ENCODE measurements at places on chromosomes 1 and 21. TPM values are rescaled to one million over a fixed set of nuclear protein-coding genes. Genes with fewer than 3 reads are reported as not detected.

- DNase-seq, result no peak
These were observed 24.6 kb downstream of the CLSPN start for GRCh38 chr1:35745124-35745730.

DNA sequence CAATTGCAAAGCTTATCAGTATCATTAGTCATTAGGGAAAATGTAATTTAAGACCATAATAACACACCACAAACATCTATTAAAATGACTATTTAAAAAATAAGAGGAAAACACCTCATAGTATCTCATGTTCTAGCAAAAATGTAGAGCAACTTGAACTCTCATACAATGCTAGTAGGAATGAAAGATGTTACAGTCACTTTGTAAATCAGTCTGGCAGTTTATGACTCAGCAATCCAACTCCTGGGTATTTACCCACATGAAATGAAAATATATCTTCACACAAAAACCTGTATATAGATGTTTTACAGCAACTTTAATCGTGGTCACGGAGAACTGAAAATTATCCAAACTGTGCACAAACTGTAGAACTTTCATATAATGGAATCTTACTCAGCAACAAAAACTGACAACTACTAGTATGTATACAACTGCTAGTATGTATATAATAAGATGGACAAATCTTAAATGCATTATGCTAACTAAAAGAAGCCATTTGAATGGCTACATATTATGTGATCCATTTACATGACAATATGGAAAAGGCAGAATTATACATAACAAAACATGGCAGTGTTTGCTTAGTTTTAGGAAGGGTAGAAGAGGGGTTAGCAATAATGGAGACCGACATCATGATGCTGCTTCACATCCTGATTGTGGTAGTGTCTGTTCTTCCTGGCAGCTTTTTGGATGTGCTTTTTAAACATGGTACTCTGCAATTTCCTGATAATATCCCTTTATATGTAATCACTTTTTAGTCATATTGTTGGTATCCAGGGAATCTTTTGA is 267.0 kb downstream of the KCTD3 start:
- no peak for DNase-seq

GRCh38 chr1:72281144-72281543 is 1.2 kb downstream of the NEGR1 start:
- no peak for DNase-seq

GRCh38 chr21:25640943-25641292 is 1.9 kb downstream of the JAM2 start:
- DNase-seq, result no peak

GRCh38 chr21:14454016-14455009 is 71.4 kb upstream of the HSPA13 start:
- DNase-seq, result no peak

- no peak for DNase-seq
These were observed 5.8 kb downstream of the PTGER3 start for GRCh38 chr1:71041806-71042205.

DNA sequence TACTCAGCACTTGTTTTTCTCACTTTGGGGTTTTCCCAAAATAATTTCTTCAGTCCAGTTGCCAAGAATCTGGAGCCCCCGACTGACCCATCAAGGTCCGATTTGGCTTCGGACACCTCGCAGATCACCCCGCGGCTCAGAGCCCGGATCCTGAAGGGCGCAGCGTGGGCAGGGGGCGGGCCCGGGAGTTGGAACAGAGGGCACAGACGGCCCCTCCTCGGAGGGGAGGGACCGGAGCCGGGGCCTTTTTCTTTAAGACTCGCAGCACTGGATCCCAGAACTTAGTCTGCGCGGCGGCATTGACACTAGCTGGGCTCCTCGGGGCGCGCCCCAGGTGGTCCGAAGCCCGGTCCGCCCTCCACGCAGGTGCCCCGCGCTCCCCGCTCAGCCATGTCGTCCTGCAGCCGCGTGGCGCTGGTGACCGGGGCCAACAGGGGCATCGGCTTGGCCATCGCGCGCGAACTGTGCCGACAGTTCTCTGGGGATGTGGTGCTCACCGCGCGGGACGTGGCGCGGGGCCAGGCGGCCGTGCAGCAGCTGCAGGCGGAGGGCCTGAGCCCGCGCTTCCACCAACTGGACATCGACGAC is at the start of gene CBR3:
TSS of gene CBR3 (plus strand) at position 277 of the 588 bp plus-strand sequence. CDS start at position 391, 114 bp downstream.
- DNase-seq, result peak; percentile 43

DNA sequence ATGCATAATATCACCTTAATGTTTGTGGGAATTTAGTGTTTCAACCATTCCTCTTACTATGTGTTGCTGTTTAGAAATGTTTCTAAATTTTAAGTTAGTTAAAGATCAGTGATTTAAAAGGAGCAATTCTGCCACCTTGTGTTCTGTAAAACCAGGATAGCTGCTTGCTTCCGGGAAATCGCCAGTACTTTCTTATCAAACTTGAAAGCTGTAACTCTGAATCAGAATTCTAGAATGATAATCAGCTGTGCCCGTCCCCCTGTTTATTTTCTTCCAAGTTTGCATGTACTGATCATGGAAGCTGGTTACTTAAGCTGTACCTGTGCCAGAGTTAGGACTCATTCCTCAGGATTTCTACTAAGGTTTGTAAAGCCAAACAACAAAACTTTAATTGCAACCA is 656.4 kb downstream of the LTN1 start:
- no peak for DNase-seq

GRCh38 chr21:43269440-43269839 is 100.6 kb downstream of the CRYAA start:
- DNase-seq, result no peak

- no peak for DNase-seq
These were observed 91.8 kb downstream of the FOXD2 start for GRCh38 chr1:47529520-47530098.

GRCh38 chr1:231318568-231318967 is 19.1 kb downstream of the EXOC8 start:
- no peak for DNase-seq

DNA sequence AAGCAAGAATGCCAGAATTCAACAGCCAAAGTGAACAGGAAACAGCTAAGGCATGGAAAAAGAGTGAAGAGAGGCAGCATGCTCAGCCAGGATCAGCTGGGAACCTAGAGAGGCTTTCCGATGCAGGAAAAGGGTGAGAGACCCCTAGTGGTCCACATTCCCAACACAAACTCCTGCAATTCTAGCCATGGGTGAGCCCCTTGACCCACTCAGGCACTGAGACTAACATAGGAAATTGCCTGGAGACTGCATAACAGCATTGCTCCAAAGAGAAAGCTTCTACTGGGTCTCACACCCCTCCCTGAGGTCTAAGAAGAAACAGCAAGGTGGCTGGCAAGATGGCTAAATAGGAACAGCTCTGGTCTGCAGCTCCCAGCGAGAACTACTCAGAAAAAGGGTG is 123.2 kb downstream of the LHX8 start:
- no peak for DNase-seq

- DNase-seq, result no peak
These were observed 15.9 kb downstream of the PALMD start for GRCh38 chr1:99661780-99662179.

DNA sequence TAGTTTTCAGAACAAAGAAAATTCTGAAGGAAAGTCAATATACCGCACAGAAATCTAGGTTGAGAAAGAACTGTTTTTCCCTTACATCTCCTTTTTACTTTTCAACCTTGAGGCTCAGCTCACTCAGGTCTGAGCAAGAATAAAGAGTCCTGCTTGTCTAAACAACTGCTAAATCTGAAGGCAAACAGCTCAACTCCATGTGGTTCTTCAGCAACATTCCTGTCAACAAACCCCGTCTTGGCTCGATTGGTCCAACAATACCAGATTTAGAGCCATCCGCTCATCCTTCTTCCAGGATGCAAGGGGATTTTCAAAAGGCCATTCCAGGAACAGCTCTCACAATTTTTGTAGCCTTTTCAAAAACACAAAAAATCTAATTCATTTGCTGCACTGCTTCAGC is 119.8 kb downstream of the HLCS start:
- DNase-seq, result no peak

- no peak for DNase-seq
These were observed 11.2 kb upstream of the HMGCS2 start for GRCh38 chr1:119779869-119780356.

DNA sequence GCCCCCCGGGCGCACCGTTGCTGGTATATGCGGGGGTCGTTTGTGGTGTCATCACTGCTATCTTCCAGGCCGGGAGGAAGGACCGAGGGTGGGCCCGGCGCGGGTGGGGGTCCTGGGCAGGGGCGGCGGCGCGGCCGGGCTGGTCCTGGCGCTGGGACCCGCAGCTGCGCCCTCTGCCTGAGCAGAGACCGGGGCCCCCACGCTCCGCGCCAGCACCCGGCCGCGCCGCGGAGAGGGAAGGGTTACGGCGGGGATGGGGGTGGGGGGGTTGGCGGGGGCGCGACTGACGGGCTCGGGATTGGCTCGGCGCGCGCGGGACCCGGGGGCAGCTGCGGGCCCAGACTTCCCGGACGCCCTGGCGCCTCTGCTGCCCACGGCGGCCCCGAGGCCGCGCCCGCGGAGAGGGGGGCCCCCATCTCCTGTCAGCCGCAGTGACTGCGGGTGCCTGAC is 13.8 kb upstream of the SAMD11 start:
- peak; percentile 16 for DNase-seq

- no peak for DNase-seq
These were observed 22.9 kb downstream of the PLXNA2 start for GRCh38 chr1:208221291-208221622.

GRCh38 chr1:215459136-215459535 is 108.0 kb upstream of the KCTD3 start:
- no peak for DNase-seq

DNA sequence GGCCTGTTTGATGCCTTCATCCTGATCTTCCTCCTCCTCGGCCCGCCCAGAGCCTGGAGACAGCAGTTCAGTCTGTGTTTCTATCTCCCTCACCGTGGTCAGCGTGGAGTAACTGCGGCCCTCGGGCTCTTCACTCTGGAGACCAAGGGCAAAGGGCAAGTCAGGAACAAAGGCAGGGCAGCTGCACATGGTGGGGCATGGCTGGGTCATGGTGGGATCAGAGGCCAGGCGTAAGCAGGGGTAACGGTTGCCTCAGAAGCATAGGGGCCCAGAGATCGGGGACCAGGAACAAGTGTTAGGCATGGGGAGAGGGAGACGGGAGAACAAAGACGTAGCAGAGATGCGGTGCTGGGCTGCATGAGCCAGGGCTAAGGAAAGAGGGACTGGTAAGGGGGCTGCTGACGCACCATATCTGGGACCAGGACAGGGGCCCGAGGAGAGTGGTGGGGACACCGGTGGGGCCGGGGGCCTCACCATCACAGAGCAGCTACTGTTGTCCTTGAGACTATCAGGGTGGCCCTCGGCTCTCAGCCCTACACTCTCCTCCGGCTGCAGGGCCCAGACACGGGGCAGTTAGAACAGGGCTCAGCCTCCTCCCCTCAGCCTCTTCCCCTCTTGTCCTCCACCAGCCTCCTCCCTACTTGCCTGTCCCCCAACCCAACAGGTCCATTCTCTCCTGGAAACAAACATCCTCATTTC is 3.2 kb upstream of the ARHGAP30 start:
- no peak for DNase-seq

- DNase-seq, result peak; percentile 13
These were observed 5.9 kb downstream of the KRTAP10-1 start for GRCh38 chr21:44533891-44534627.

DNA sequence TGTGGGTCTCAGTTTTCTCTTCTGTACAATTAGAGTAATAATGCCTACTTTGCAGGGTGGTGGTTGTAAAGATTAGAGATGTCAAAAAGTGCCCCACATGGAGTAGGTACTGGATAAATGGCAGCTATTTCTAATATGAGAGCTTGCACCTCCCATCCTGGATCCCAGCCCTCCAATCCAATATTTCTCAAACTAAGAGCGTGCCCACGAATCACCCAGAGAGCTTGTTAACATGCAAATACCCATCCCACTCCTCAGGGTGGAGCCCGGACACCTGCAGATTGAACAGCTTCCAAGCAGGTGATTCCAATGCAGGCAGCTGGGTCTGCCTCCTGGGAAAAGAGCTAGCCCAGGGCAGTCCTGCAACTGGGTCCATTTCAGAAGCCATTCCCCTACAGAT is 33.0 kb downstream of the LRRN2 start:
- no peak for DNase-seq

GRCh38 chr1:42422737-42423136 is 33.1 kb downstream of the ZMYND12 start:
- DNase-seq, result no peak

DNA sequence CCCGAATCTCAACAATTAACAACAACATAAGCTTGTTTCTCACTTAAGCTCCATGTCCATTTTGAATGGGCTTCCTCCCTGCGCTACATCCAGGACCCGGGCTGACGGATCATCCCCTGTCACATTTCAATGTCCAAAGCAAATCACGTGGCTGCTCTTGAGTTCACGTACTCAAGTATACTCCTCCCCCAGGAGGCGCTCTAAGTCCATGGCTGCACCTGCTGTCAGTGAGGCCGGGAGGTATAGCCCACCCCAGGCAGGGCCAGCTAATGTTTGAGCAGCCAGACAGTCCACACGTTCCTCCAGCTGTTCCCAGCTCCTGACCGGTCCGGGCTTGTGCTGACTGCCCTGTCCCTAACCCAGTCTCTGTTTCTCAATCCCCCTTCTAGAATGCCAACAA is 220.8 kb downstream of the SLC35F3 start:
- DNase-seq, result peak; percentile 1

GRCh38 chr1:47262787-47263413 is 30.9 kb upstream of the TAL1 start:
- DNase-seq, result peak; percentile 29

GRCh38 chr1:75035536-75035935 is 98.7 kb upstream of the LHX8 start:
- DNase-seq, result no peak

GRCh38 chr1:33880305-33880704 is 16.4 kb downstream of the HMGB4 start:
- DNase-seq, result no peak

- DNase-seq, result no peak
These were observed 19.0 kb upstream of the IRF2BP2 start for GRCh38 chr1:234629026-234629425.

DNA sequence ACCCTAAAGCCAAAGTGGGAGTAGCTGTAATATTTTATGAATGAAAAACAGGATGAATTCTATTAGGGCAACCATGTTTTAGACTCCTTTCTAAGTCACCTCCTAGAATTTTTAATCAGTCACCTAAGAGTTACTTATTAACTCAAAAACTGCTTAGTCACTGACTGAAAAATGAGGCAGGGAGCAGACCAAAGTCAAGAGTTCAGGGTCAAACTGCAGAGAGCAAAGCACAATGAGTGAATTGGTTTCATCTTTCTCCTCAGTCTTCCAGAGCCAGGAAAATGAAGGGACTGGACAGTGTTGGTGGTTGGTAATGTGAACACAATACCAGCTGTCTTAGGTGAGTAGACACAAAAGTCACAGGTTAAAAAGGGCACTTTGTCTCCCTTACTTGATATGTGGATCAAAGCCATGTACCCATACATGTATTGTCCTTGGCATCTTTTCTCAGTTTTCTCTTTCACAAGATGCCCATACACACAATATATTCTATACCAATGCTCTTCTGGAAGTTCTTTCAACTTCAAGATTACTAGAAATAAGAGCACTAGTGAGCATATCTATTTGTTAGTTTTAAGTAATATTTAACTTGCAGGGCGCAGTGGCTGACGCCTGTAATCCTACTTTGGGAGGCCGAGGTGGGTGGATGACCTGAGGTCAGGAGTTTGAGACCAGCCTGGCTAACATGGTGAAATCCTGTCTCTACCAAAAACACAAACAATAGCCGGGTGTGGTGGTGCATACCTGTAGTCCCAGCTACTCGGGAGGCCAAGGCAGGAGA is 42.2 kb downstream of the ATP1B1 start:
- peak; percentile 26 for DNase-seq

GRCh38 chr1:205706601-205707502 is 26.5 kb upstream of the SLC45A3 start:
- no peak for DNase-seq

Gene LEFTY2
- 0.54 TPM for polyA plus RNA-seq

Gene CA6
- polyA plus RNA-seq, result not detected

Gene CDA
- polyA plus RNA-seq, result 11.5 TPM

Gene SPRR2A
- polyA plus RNA-seq, result not detected

Gene PGLYRP3
- polyA plus RNA-seq, result not detected

Gene CNIH3
- polyA plus RNA-seq, result 2.1 TPM

Gene S100A7
- not detected for polyA plus RNA-seq
